ENCODE measurements at places on chromosomes 3 and 15. TPM values are rescaled to one million over a fixed set of nuclear protein-coding genes. Genes with fewer than 3 reads are reported as not detected.

FOXB1 gene
- not detected for total RNA-seq

CADPS gene
- total RNA-seq, result 0.08 TPM

NOP10 gene
- 157 TPM for total RNA-seq

GPR15 gene
- total RNA-seq, result 0.32 TPM

PARP15 gene
- total RNA-seq, result 0.56 TPM

GOLGA6L10 gene
- 3.9 TPM for total RNA-seq

C3orf80 gene
- 5.9 TPM for total RNA-seq

KLF15 gene
- 0.60 TPM for total RNA-seq

- ATAC-seq, result peak; percentile 48
Observed at GRCh38 chr15:39127925-39128617, 452.8 kb upstream of the THBS1 start.

GRCh38 chr3:182814419-182815062 lies 21.2 kb downstream of the ATP11B start:
- ATAC-seq, result no peak

GRCh38 chr3:34200576-34200975 lies 402.1 kb downstream of the PDCD6IP start:
- ATAC-seq, result peak; percentile 25

- ATAC-seq, result no peak
Observed at GRCh38 chr3:98717584-98717983, 45.6 kb upstream of the ST3GAL6 start.

DNA sequence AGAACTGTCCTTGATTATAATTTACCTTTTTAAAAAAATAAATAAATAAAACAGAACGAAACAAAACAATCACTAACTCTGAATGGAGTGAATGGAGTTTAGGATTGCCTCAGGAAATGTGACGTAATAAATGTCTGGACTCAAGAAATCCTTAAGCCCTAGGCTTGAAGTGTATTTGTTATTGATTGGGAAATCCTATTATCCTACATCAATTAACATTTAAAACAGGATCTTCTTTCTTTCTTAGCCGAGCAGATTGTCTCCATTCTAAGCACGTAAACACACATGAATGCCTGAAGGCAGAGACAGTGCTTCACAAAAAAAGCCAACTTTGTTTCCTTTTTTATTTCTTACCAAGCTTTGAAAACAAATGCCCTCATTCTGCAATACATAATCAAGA lies 33.4 kb downstream of the KAT2B start:
- ATAC-seq, result no peak

DNA sequence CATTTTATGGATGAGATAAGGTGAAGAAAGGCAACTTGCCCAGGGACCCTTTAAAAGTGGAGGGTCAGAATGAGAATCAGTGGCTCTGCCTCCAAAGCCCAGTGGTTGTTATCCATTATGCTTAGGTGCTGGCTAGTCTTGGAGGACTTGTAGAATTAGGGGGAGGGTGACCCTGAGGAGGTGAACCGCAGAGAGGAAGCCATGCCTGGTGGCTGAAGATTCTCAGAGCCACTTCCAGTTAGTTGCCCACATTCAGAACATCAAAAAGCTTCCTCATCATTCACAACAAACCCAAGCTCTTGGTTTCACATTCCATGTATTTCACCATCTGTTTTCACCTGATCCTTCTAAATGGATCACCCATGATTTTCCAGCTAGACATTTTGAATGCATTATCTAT lies 11.2 kb downstream of the EBLN2 start:
- ATAC-seq, result no peak

DNA sequence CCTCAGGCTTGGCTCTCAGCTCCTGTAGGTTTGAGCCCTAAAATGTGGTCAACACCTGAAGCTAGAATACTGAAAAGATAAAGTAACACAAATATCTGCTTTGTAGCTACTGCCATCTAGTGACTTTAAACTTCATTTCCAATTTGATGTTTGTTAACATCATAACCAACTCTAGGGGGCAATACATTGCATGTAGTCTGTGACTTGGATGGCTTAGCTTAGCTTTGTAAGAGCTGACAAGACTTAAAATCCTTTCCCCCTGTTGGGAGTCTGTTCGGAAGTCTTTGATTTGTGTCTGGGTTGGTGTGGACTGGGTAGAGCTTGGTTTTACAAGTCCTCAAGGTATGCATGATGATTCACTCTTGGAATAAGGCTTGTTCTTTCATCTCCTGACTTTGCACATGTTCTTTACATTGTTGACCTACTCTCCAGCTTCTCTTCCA lies 51.7 kb downstream of the SCN11A start:
- peak; percentile 62 for ATAC-seq

GRCh38 chr3:110667216-110667615 lies 404.4 kb upstream of the NECTIN3 start:
- no peak for ATAC-seq

DNA sequence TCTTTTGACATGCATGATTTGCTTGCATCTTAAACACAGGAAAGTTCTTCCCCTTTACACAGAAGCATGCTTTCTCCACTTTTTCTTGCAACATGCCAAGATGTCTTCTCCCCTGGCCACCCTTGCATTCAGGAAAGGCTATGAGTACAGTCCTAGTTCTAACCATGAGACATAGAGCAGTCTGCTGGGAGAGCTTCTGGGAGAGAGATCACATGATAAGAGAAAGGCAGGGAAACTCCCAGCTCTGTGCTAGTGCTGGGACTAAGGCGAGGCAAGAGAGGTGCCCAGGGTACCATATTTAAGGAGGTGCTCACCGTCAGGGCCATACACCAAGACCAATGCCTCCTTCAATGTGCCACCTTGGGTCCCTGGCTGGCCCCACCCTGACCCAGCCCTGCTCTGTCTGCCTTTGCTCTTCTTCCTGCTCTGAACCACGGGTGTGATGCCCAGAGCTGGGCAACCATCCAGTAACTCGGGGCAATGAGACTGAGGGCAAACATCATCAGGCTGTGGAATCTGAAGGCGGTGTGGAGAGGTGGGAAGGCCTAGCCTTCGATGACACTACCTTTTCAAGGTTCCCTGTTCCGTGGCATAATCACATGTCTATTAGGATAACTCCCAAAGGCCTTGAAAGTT lies 77.4 kb upstream of the PRR20G start:
- no peak for ATAC-seq

- ATAC-seq, result no peak
Observed at GRCh38 chr3:120661945-120662344, 20.1 kb downstream of the HGD start.

DNA sequence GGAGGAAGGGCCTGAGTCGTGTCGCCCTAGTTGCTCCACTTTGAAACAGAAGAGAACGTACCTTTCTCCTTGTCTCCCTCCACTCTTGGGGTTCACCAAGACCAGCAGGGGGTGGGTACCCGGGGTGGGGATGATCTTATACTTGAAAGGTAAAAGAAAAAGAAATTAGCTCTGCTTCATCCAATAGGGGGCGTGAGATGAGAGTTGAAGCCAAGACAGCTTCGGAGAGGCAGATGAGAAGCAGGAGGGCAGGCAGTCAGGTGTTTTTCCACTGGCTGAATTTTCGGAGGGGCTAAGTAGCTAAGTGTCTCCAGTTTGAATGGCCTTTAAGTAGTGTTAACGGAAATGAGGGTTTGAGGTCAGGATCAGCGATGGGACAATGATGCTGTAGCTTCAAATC lies 100.4 kb downstream of the DGKG start:
- ATAC-seq, result no peak

DNA sequence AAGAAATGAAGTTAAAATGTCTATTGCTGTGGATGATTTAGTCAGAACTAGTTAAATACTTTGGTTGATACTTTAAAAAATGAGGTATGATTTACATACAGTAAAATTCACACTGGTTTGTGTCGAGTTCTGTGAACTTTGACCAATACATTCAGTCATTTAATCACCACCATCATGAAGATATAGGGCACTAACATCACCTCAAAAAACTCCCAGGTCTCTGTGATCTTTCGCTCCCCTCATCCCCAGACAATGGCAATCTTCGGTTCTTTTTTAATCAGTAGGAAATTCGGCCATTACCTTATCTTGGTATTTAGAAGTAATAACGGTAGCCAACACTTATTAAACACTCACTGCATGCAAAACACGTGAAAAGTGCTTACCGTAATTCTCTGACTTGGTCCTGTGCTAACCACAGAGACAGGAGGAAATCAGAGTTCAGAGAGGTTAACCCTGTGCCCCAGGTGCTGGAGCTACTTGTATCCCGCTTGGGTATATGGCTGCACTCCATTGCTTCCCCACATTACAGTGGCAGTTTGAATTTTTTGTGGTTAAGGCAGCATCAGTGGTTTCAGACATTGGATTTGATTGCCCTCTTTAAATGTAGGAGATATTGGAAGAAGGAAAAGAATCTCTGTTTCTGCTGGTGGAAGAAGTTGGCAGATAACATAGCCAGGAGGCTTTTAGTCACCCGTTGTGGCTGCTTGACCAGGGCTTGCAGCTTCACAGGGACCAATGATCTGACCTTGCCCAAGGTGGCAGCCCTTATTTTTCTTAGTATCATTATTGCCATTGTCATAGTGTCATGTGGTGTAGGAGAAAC lies 4.2 kb downstream of the PLCL2 start:
- no peak for ATAC-seq

GRCh38 chr3:184178521-184179138 lies 4.0 kb downstream of the AP2M1 start:
- ATAC-seq, result no peak

DNA sequence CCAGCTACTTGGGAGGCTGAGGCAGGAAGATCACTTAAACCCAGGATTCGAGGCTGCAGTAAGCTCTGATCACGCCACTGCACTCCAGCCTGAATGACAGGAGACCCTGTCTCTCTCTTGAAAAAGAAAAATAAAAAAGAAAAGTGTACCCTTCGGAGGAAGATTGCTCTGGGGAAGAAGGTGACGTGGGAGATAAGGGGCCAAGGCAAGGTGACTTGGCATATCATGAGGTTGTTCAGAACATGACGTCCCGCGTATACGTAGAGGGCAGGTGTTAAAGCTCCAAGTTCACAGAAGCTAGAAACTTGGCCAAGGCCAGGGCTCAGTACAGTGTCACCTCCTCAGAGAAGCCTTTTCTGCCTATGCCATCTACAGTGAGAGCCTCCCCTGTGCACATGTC lies 6.7 kb upstream of the ACAD9 start:
- no peak for ATAC-seq

- no peak for ATAC-seq
Observed at GRCh38 chr3:49699281-49699979, 10.1 kb downstream of the RNF123 start.

- no peak for ATAC-seq
Observed at GRCh38 chr3:112261742-112262141, 32.3 kb downstream of the SLC9C1 start.

DNA sequence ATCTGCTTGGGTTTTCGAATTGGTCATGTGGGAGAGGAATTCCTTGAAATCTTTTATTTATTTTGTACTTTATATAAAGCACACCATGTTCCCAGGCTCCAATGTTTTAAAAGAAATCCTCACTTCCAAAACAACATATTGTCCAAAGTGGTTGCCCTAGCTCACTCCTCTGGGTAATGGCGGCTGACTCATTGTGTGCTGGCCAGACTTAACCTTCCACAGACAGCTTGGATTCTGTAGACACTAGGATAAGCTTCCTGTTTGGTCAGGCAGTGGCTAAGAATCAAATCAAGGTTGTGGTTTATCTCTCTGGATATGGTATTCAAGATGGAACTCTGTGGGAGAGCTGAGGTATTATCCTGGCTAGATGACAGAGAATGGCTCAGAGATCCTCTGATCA lies 55.8 kb upstream of the FAM98B start:
- ATAC-seq, result no peak
